ENCODE measurements at places on chromosomes 12 and 14. TPM values are rescaled to one million over a fixed set of nuclear protein-coding genes. Genes with fewer than 3 reads are reported as not detected.

Gene LRIG3
- 14.6 TPM for total RNA-seq

Gene GNG2
- 5.9 TPM for total RNA-seq

Gene SOCS2
- total RNA-seq = 21.4 TPM

Gene FGF6
- not detected for total RNA-seq

- no peak overlapping the region for H3K4me3 ChIP-seq
- no peak overlapping the region for H3K27ac ChIP-seq
- peaks cover 14% of the 10 kb centered on the region for H3K4me1 ChIP-seq
- no peak for DNase-seq
- no peaks in the 10 kb centered on the region for H3K36me3 ChIP-seq
Measured at GRCh38 chr12:81203671-81204204, 125.9 kb downstream of the ACSS3 start.

GRCh38 chr12:130428116-130428515, 90.4 kb downstream of the PIWIL1 start:
- no peak overlapping the region for H3K27ac ChIP-seq
- no peaks in the 10 kb centered on the region for H3K36me3 ChIP-seq
- no peak overlapping the region for H3K4me3 ChIP-seq
- no peaks in the 10 kb centered on the region for H3K27me3 ChIP-seq
- DNase-seq = no peak

- H3K27me3 ChIP-seq = no peaks in the 10 kb centered on the region
- no peak for DNase-seq
- H3K36me3 ChIP-seq = peaks cover 28% of the 10 kb centered on the region
Measured at GRCh38 chr14:104746071-104746545, 6.8 kb upstream of the SIVA1 start.

DNA sequence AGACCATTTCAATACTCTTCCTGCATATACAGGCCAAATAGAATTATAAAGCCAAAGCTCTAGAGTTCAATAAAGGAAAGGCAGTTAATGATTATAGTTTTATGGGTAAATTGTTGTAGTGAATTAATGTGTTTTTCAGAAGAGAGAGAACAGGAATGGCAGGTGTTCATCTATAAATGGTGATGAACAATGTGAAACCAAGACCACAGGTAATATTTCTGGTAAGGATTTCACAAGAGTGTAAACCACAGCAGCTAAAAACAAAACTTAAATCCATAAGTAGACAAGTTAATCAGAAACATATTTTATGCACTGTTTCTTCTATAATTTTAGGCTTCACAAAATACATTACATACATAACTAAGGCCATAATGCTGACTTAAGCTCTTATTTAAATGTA, 204.4 kb downstream of the SYT1 start:
- no peak overlapping the region for H3K4me3 ChIP-seq
- H3K36me3 ChIP-seq = no peaks in the 10 kb centered on the region
- no peak overlapping the region for H3K27ac ChIP-seq
- H3K27me3 ChIP-seq = no peaks in the 10 kb centered on the region

- H3K27me3 ChIP-seq = no peaks in the 10 kb centered on the region
- peaks cover 4% of the 10 kb centered on the region for H3K36me3 ChIP-seq
- H3K4me3 ChIP-seq = no peak overlapping the region
- no peak for DNase-seq
- peaks cover 4% of the 10 kb centered on the region for H3K4me1 ChIP-seq
Measured at GRCh38 chr12:102059343-102059742, 2.4 kb downstream of the WASHC3 start.

DNA sequence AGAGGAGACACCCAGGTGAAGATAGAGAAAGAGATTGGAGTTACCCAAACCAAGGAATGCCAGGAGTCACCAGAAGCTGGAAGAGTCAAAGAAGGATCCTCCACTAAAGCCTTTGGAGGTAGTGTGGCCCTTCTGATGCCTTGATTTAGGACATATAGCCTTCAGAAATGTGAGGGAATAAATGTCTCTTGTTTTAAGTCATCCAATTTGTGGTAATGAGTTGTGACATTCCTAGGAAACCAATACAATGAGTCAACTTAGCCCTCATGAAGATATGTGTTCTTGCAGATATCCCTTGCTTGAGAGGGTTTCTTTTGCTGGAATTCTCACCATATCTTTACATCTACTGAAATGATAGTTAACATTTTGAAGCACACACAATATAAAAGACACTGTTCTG, 58.8 kb downstream of the CCER1 start:
- H3K27me3 ChIP-seq = no peaks in the 10 kb centered on the region
- H3K36me3 ChIP-seq = no peaks in the 10 kb centered on the region
- H3K27ac ChIP-seq = no peak overlapping the region
- no peak for DNase-seq
- H3K4me3 ChIP-seq = no peak overlapping the region
- H3K4me1 ChIP-seq = no peaks in the 10 kb centered on the region

Measured in right atrium auricular region (tissue), 2 donors.